Urinary bladder (tissue), 4 donors: ENCODE measurements at places on chromosomes 3 and 15. TPM values are rescaled to one million over a fixed set of nuclear protein-coding genes. Genes with fewer than 3 reads are reported as not detected.

Gene NGLY1
- 59.6 TPM for total RNA-seq

Gene FOXB1
- total RNA-seq: not detected

Gene ARGFX
- not detected for total RNA-seq

Gene TM4SF18
- total RNA-seq: 33.4 TPM
